Stimulated activated CD8-positive, alpha-beta memory T cell treated with anti-CD3 and anti-CD28 coated beads, Interleukin-15, amount 100 ng/mL, for 48 hours (primary cell): ENCODE measurements at places on chromosomes 3 and 15.
A peak's percentile ranks its signal among the peaks of the same experiment; 100 is the strongest.

- DNase-seq = no peak
Measured at GRCh38 chr15:95196176-95196915, 965.0 kb downstream of the MCTP2 start.

DNA sequence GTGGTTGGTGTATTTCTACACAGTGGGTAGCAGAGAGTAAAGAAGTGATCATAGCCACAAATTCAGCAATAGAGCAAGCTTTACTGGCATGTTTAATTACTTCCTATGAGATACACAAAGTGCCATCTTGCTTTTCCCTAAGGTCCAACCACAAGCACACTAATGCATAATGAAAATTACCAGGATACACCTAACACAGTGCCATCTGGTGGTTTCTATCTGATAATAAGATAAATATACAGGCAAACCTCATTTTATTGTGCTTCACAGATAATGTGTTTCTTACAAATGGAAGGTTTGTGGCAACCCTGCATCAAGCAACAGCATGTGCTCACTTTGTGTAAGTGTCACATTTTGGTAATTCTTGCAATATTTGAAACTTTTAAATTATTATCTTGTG, 223.0 kb downstream of the NSUN3 start:
- no peak for DNase-seq

- DNase-seq = no peak
Measured at GRCh38 chr3:190359813-190360212, 28.1 kb upstream of the CLDN16 start.

DNA sequence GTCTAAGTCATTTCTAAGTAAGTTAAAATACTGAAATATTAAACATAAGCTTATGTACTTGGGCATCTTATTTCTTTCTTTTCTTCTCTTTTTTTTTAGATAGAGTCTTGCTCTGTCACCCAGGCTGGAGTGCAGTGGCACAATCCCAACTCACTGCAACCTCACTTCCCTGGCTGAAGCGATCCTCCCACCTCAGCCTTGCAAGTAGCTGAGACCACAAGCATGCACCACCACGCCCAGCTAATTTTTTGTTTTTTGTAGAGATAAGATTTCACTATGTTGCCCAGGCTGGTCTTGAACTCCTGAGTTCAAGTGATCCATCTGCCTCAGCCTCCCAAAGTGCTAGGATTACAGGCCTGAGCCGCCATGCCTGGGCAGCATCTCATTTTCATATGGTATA, 16.0 kb upstream of the ZNF710 start:
- DNase-seq = no peak

GRCh38 chr3:65713016-65713415, 325.7 kb downstream of the MAGI1 start:
- DNase-seq = no peak

- DNase-seq = peak; percentile 42
Measured at GRCh38 chr3:129003578-129004112, 2.5 kb downstream of the EFCC1 start.

DNA sequence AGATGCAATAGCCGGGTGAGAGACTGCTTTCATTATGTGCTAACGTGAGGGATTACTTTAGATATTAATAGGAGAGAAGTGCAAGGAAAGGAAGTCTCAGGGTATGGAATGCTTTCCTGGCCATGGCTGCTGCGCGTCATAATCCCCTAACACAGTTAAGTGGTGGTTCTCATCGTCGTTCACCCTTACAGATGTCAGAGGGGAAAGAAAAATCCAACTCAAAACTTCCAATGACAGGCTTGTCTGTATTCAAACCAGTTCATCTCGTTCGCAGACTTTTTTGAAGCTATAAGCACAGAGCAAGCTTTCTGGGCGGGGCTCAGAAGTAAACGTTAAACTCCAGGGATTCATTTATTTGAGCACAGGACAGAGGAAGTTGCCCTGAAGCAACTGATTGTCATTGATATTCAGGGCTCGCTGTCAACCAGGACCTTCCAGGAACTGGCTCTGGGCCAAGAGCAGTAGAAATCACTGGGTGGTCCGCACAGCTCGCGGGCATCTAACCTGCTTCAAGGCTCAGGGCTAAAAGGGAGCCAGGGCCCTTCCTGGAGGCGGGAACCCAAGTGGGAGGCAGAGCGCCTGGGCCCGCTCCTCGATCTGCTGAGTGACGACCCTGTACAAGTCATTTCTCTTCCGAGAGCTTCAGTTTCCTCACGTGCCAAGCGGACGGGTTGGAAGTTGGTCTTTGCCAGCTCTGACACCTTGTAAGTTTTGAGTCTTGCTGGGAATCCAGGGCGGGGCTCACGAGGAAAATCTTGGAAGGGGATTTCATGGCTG, 1.1 kb upstream of the LPP start:
- DNase-seq = no peak

DNA sequence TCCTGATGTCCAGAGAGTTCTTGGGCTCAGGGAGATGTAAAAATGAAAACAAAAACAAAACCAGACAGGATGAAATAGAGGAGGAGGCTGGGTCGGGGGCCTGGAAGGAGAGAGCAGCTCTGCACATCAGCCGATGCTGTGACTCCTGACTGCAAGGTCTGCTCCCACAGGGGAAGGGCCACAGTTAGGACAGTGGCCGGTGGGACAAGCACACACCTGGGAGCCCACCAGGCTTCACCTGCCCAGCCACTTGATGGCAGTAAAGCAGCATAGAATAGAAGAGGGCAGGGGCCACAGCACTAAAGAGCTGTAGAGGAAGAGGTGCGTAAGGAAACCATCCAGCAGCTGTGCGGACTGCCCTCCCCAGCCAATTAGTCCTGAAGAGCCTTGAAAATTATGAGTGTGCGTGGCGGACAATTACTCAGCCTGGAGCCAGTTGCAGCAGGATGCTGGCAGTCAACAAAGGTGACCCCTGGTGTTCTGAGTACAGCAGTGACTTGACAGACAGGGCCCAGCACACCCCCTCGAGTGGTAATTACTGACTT, 29.8 kb downstream of the ALS2CL start:
- DNase-seq = no peak

DNA sequence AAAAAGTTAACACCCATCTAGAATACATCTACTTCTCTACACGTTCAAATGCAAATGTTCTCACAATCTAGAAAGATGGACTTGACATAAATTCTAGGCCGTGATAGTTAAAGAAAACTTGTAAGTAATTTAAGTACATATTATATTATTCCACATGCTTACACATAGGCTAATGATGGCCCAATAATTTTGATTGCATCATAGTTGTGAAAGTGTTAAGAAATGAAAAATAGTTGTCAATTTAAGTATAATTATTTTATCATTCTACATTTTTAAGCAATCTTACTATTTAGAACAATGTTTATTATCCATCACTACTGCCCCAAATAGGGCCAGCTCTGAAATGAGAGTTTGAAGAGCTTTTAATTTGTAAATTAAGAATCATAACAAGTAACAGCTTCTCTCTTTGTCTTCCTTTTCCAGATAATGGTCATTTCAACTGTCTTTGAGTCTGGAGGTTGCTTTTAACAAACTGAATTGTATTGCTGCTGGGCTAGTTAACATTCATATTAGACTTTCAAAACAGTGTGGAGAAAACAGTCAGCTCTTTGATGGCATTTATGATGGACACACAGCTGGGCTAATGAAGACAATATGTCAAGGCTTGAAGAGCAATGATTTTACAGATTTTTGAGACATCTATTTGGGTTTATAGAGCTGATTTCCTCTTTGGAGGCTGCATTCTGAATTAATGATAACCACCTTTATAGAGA, 246.1 kb upstream of the KCNH8 start:
- no peak for DNase-seq

DNA sequence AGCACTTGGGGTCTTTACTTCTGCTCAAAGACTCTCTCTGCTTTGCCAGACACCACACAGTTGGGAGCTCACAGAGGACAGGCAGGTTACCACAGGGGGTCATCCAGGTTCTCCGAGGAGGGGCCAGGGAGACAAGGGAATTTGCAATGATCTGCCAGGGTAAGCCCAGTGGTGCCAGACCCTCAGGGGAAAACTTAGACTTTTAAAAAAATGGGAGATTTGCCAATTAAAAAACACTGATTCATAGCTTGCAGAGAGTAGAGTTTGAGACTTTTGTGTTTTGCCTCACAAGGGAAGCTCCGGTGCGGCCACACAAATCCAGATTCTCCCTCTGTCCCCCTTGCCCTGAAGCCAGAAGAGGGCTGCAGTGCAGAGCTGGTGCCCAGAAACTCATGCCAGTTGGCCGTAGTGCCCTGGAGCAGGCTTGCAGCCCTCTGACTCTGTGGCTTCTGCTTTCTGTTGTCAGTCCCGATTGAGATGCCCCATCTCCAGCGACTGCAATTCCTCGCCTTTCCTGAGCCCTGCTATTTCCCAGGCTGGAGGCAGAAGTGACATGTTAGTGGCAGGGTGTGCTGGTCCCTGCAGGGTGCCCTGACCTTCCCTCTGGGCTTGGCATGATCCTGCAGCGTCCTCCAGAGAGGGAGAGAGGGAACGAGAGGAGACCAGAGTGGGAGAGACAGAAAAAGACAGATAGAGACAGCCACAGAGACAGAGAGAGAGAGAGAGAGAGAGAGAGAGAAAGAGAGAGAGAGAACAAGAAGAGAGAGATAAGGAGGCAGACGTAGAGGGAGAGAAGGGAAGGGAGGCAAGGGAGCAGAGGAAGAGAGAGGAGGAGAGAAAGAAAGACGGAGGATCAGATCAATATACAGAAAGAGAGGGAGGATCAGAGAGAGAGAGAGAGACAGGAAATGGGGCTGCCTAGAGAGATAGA, 46.0 kb downstream of the RHCG start:
- no peak for DNase-seq

DNA sequence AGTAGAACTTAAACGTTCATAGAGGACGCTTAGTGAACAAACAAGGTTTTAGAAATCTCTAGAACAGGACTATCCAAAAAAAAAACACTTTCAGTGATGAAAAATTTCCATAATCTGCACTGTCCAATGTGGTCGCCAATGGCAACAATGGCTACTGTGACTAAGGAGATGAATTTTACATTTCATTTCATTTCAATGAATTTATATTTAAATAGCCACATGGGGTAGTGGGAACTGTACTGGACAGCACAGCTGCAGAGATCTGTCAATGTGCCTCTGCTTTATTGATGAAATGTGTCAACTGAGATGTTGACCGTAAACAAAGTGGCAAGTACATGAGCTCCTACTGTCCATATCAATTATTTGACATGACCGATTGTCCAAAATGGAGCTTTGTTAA, 222.5 kb downstream of the MAGI1 start:
- DNase-seq = no peak

DNA sequence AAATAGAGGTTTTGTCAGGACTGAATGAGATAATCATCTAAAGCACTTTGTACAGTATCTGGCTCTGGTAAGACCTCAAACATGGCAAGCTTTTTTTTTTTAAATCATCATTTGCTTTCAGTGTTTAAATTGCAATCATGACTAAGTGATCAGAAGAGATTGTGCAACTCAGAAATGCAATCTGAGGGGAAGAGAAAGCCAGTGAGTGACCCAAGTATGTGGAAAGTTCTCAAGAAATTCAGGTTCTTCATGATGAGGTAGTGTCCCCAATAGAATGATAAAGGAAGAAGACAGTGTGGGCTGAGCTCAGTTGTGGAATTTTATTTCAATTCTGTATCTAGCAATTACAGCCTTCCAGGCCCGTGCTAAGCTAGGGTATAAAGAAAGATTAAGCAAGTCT, 132.2 kb upstream of the TBC1D5 start:
- DNase-seq = no peak

DNA sequence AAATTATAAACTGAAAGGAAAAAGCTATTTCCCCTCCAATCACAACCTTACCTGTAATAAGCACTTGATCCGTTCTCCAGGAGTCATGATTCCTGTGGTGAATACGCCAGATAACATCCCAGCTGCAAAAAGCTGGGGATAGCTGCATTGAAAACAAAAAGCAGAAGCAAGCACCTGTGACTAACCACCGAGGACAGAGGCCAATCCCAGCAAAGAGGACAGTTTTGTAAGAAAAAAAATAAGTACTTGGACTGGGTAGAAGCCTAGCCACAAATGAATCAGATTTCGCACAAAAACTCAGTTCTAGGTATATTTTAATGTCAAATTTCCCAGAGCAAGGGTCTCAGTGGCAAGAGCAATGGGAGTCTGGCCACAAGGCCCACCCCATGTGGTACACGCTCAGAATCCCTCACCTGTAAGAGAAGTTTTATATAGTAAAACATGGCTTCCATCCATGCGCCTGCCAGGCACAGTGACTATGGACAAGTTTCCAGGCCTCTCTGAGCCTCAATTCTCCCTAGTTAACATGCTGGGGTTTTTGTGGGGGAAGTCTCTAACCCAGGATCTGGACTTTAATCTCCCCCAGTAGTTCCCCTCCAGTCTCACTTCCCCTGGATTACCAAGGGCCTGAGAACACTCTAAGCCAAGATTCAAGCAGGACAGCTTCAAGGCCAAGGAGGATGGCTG, 19.2 kb downstream of the SLC25A20 start:
- no peak for DNase-seq

DNA sequence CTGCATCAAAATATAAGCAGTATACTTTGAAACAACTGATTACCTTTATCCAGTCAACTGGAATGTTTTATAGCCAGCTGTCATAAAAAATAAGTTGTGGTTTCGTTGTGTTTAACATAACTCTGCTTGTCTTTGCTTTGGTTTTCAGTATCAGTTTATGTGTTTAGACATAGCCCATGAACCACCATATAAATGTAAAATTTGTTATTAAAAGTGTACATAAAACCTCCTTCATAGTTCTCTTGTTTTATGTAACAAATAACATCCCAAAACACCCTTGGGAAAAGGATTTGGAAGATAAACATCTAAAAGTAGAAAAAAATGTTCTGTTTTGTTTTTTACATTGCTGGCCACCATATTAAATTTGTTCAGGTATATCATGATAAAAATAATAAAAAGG, 347.0 kb upstream of the PROK2 start:
- DNase-seq = no peak

- peak; percentile 87 for DNase-seq
Measured at GRCh38 chr15:90265271-90266060, at the start of gene NGRN. NGRN (plus strand) TSS chr15:90265672; CDS start chr15:90265713, 41 bp downstream.

- DNase-seq = no peak
Measured at GRCh38 chr3:197028728-197029510, 698 bp downstream of the MELTF start.

- DNase-seq = no peak
Measured at GRCh38 chr3:184414418-184415202, 34.8 kb downstream of the CHRD start.

DNA sequence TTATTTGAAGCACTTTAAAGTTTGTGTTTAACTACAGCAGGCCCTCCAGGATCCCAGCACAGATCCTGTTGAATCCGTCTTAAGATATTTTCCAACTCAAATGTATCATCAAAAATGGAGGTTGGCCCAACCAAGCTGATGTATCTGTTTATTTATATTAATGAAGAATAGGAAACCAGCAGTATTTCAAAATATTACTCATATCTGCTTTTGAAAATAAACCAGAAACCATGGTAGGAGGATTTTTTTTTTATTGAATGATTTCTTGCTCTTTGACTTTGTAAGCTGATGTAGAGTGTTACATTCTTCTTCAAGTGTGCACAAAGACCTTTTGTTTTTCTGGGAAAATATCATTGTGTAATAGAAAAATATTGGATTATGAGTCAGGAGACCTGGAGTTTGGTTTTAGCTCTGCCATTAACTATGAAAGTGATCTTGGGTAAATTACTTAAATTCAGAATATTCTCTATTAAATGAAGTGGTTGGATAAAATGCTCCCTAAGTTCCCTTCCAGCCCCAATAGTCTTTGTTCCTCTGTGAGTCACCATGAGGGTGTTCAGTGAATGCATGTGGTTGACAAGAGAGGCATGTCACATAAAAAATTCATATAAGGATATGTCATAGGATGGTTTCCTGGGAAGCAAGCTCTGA, 221.3 kb upstream of the GAP43 start:
- no peak for DNase-seq
